ENCODE measurements at places on chromosomes 12 and 14.

DNA sequence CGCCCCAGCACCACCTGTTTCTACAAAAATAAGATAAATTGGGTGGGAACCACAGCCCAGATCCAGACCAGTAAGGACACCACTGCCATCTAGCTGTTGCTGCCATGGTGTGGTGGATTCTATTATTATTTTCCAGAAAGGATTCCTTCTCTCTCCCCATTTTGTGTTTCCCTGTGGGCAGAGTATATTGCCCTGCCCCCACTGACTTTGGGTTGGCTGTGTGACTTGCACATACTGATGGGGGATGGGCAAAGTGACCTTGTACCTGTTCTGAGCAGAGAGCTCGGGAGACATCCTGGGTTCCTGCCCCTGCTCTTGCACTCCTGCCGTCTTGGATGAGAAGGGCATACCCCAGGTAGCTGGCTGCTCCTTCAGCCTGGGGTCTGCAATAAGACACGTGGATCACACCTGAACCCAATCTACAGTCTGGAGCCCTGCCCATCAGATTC is 24.3 kb downstream of the MOAP1 start:
- H3K36me3 ChIP-seq = no peaks in the 10 kb centered on the region
- H3K27ac ChIP-seq = no peak overlapping the region
- no peaks in the 10 kb centered on the region for H3K4me1 ChIP-seq
- H3K4me3 ChIP-seq = no peak overlapping the region
- no peak for DNase-seq

GRCh38 chr14:105629886-105630215 is 103.5 kb downstream of the TMEM121 start:
- no peaks in the 10 kb centered on the region for H3K4me1 ChIP-seq
- H3K27ac ChIP-seq = no peak overlapping the region
- H3K4me3 ChIP-seq = no peak overlapping the region
- H3K27me3 ChIP-seq = no peaks in the 10 kb centered on the region
- DNase-seq = no peak
- H3K36me3 ChIP-seq = no peaks in the 10 kb centered on the region

GRCh38 chr14:89493877-89494634 is 77.0 kb upstream of the FOXN3 start:
- H3K36me3 ChIP-seq = no peaks in the 10 kb centered on the region
- no peak for DNase-seq
- no peaks in the 10 kb centered on the region for H3K27me3 ChIP-seq
- H3K4me3 ChIP-seq = no peak overlapping the region

DNA sequence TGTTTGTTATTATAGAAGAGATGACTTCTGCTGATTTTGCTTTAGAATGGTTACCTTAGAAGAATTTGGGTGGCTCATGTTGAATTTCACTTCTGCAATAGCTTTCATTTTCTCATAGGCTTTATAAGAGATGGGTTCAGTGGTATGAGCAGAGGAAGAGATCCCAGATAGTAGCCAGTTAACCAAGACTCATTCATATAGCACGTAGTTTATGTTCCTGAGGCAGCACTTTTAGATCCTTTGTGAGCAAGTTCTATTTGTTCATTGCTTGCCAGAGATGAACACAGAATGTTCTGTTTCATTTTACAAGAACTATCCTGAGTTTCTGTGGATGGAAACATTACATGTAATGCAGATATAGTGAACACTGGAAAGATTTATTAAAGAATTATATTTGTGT is 32.2 kb downstream of the RAB21 start:
- H3K27me3 ChIP-seq = no peaks in the 10 kb centered on the region
- H3K4me1 ChIP-seq = no peaks in the 10 kb centered on the region
- no peak for DNase-seq
- no peak overlapping the region for H3K27ac ChIP-seq
- no peak overlapping the region for H3K4me3 ChIP-seq

- no peaks in the 10 kb centered on the region for H3K4me1 ChIP-seq
- no peaks in the 10 kb centered on the region for H3K27me3 ChIP-seq
- H3K36me3 ChIP-seq = no peaks in the 10 kb centered on the region
- DNase-seq = peak; percentile 53
Measured at GRCh38 chr12:98345308-98345876, 170.0 kb upstream of the TMPO start.

DNA sequence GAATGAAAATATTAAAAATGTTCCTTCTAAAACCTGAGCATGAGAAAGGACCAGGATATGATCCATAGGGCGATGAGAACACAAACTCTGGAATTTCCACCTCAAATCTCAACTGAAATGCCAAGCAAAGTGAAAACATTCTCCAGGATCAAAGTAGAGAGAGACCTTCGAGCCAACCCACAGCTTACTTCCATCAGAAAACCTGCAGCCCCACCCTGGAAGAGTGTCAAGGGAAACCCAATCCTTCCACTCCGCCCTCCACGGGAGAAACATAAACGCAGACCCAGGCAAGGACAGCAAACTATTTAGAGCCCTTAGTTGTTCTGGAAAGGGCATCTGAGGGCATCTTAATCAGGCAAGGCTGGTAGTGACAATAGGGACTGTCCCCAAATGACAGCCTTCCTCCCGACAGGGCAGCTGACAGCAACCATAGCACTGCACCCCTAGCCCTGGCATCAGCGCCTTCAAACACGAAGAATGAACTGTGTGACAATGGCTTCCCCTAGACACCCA is 21.8 kb downstream of the SLC15A4 start:
- peaks cover 14% of the 10 kb centered on the region for H3K4me1 ChIP-seq
- no peak overlapping the region for H3K4me3 ChIP-seq
- DNase-seq = no peak
- H3K27me3 ChIP-seq = no peaks in the 10 kb centered on the region
- H3K27ac ChIP-seq = no peak overlapping the region

- H3K4me1 ChIP-seq = peaks cover 14% of the 10 kb centered on the region
- no peaks in the 10 kb centered on the region for H3K27me3 ChIP-seq
- no peak overlapping the region for H3K4me3 ChIP-seq
- H3K27ac ChIP-seq = no peak overlapping the region
Measured at GRCh38 chr14:75800792-75801191, 139.7 kb downstream of the TTLL5 start.

DNA sequence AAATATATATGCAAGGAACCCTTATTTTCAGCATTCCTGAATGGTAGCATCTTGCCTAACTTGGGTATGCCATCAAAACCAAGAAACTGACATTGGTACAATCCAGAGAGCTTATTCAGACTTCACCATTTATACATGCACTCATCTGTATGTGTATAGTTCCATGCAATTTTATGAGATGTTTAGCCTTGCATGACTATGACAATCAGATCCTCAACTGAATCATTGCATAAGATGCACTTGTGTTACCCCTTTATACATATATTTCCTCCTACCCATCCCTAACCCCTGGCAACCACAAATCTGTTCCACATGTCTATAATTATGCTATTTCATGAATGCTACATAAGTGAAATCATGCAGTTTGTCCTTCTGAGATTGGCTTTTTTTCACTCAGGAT is 37.0 kb upstream of the PPFIBP1 start:
- no peaks in the 10 kb centered on the region for H3K4me1 ChIP-seq
- no peak overlapping the region for H3K27ac ChIP-seq
- no peaks in the 10 kb centered on the region for H3K27me3 ChIP-seq
- no peak for DNase-seq
- no peaks in the 10 kb centered on the region for H3K36me3 ChIP-seq

- H3K27ac ChIP-seq = no peak overlapping the region
- H3K27me3 ChIP-seq = peaks cover 8% of the 10 kb centered on the region
- DNase-seq = no peak
- peak overlapping the region; percentile 41 for H3K4me3 ChIP-seq
- H3K4me1 ChIP-seq = no peaks in the 10 kb centered on the region
Measured at GRCh38 chr14:38208618-38209562, 1.2 kb downstream of the SSTR1 start.

DNA sequence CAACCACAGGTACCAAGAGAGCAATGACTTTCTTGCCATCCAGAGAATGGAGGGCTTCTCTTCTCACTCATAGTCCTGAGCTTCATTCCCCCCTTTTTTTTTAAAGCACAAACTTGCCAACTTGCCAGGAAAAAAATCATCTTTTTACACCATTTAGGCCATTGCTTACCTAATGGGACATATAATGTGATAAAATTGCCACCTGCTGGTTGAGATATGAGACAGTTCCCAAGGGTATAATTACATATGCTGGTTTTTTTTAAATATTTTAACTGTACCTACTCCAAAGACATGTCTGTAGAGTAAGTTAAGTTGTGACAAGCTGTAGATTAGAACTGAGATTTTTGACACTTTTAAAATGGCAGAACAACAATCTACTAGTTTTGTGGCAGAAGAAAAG is 519.1 kb upstream of the SEL1L start:
- H3K27me3 ChIP-seq = no peaks in the 10 kb centered on the region
- H3K4me3 ChIP-seq = no peak overlapping the region
- no peaks in the 10 kb centered on the region for H3K4me1 ChIP-seq
- H3K36me3 ChIP-seq = no peaks in the 10 kb centered on the region

- H3K4me3 ChIP-seq = no peak overlapping the region
- no peaks in the 10 kb centered on the region for H3K27me3 ChIP-seq
- H3K36me3 ChIP-seq = no peaks in the 10 kb centered on the region
- no peak overlapping the region for H3K27ac ChIP-seq
- H3K4me1 ChIP-seq = no peaks in the 10 kb centered on the region
- no peak for DNase-seq
Measured at GRCh38 chr14:43172899-43173548, 1334.1 kb downstream of the FSCB start.

- H3K36me3 ChIP-seq = no peaks in the 10 kb centered on the region
- peak overlapping the region; percentile 34 for H3K4me3 ChIP-seq
- H3K4me1 ChIP-seq = peaks cover 41% of the 10 kb centered on the region
- H3K27ac ChIP-seq = peak overlapping the region; percentile 40
Measured at GRCh38 chr12:108768591-108769500, 37.5 kb upstream of the CORO1C start.

- peaks cover 6% of the 10 kb centered on the region for H3K4me1 ChIP-seq
- no peak overlapping the region for H3K4me3 ChIP-seq
- H3K36me3 ChIP-seq = no peaks in the 10 kb centered on the region
- no peak for DNase-seq
Measured at GRCh38 chr12:120870415-120870814, 33.7 kb downstream of the SPPL3 start.

DNA sequence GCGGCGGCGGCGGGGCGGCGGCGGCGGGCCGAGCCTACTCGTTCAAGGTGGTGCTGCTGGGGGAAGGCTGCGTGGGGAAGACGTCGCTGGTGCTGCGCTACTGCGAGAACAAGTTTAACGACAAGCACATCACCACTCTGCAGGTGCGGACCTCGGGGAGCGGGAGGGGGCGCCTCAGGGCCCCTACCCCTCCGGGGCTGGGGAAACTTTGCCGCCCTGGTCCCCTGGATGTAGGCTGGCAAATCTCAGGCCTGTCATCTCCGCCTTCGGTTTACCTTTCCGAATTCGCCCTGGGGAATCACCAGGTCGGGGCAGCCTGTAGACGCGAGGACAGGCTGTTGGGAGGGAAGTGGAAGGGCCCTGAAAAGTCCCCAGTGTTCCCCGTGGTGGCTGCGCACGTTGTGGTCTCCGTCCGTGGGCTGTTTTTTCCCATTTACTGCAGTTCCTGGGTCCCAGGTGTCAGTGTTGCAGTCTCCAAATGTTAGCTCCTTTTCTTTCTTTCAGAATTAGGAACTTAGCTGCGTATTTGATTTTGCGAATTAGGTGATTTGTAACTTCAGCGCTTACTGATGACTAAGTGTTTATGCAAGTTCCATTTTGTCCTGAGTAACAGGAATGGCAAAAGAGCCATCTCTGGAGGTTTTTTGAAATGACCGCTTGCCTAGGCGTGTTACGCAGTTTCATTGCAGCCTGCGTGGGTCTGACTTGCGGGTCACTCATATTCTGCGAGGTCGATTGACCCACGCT is 656 bp downstream of the RAB21 start:
- H3K27ac ChIP-seq = peak overlapping the region; percentile 99
- peak overlapping the region; percentile 93 for H3K4me3 ChIP-seq
- no peak for DNase-seq
- H3K4me1 ChIP-seq = peaks cover 42% of the 10 kb centered on the region
- no peaks in the 10 kb centered on the region for H3K27me3 ChIP-seq
- H3K36me3 ChIP-seq = peaks cover 4% of the 10 kb centered on the region

GRCh38 chr14:33454022-33454595 is 496.8 kb downstream of the EGLN3 start:
- no peaks in the 10 kb centered on the region for H3K4me1 ChIP-seq
- peak overlapping the region; percentile 6 for H3K4me3 ChIP-seq
- no peaks in the 10 kb centered on the region for H3K36me3 ChIP-seq
- no peak for DNase-seq
- no peaks in the 10 kb centered on the region for H3K27me3 ChIP-seq
- H3K27ac ChIP-seq = no peak overlapping the region

DNA sequence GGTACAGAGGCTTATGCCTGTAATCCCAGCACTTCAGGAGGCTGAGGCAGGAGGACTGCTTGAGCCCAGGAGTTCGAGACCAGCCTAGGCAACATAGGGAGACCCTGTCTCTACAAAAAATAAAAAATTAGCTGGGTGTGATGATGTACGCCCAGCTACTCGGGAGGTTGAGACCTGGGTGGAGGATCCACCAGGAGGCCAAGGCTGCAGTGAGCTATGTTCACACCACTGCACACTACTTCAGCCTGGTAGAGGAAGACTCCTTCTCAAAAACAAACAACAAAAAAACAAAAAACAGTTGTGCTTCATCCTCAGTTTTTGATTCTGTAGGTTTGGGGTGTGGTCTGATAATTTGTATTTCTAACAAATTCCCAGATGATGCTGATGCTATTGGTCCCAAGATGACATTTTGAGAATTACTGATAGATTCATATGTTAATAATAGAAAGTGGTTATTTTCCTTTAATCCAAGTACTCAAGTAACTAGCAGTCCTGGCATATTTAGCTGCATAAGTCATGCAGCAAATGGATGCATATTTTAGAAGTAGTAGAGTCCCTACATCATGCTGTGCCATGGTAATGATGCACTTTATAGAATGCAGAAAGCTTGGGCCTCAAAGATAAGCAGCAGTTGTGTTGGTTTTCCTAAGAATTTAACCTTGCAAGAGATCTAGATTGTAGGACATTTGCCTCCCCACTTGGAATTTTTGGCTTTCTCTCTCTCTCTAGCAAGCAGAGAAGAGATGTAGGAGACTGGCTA is 76.1 kb upstream of the PAWR start:
- no peak overlapping the region for H3K27ac ChIP-seq
- H3K4me3 ChIP-seq = no peak overlapping the region
- DNase-seq = no peak
- no peaks in the 10 kb centered on the region for H3K36me3 ChIP-seq
- H3K4me1 ChIP-seq = peaks cover 34% of the 10 kb centered on the region
- H3K27me3 ChIP-seq = no peaks in the 10 kb centered on the region

GRCh38 chr12:71840231-71840847 is 780 bp downstream of the TBC1D15 start:
- peak overlapping the region; percentile 95 for H3K4me3 ChIP-seq
- H3K27me3 ChIP-seq = no peaks in the 10 kb centered on the region
- DNase-seq = no peak
- H3K27ac ChIP-seq = peak overlapping the region; percentile 96
- no peaks in the 10 kb centered on the region for H3K36me3 ChIP-seq

GRCh38 chr12:49838973-49839633 is 3.8 kb downstream of the BCDIN3D start:
- H3K36me3 ChIP-seq = no peaks in the 10 kb centered on the region
- peaks cover 17% of the 10 kb centered on the region for H3K4me1 ChIP-seq
- no peak overlapping the region for H3K4me3 ChIP-seq

GRCh38 chr14:102983496-102983895 is 61.0 kb downstream of the AMN start:
- no peaks in the 10 kb centered on the region for H3K27me3 ChIP-seq
- H3K4me1 ChIP-seq = no peaks in the 10 kb centered on the region
- H3K27ac ChIP-seq = no peak overlapping the region
- peaks cover 100% of the 10 kb centered on the region for H3K36me3 ChIP-seq
- no peak for DNase-seq

All from esophagus muscularis mucosa (tissue), 4 donors.